ENCODE measurements at places on chromosomes 3 and 15.
A peak's percentile ranks its signal among the peaks of the same experiment; 100 is the strongest.

DNA sequence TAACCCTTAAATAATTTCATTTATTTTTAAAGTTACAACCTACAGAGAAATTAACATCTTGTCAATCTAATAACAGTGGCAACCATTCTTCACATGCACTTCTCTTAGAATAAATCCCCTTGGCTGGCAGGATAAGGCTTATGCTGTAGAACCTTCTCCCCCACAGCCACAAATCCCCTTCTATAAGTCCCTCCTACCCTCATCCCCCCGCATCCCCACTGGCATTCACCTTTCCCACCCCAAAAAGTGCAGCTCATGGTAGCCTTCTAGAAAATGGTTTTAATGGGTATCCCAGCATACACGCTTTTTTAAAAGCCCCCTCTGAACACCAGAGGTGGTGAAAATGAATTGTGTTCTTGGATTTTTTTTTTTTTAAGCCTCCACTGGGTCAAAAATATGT lies 49.2 kb downstream of the CAPN7 start:
- DNase-seq = no peak

GRCh38 chr3:150972366-150973071 lies at the start of gene CLRN1:
TSS of gene CLRN1 (minus strand) at chr3:150972727. CDS start at chr3:150972708, 19 bp downstream.
- DNase-seq = no peak

- no peak for DNase-seq
These were observed 53.8 kb upstream of the CORO2B start for GRCh38 chr15:68524753-68525584.

DNA sequence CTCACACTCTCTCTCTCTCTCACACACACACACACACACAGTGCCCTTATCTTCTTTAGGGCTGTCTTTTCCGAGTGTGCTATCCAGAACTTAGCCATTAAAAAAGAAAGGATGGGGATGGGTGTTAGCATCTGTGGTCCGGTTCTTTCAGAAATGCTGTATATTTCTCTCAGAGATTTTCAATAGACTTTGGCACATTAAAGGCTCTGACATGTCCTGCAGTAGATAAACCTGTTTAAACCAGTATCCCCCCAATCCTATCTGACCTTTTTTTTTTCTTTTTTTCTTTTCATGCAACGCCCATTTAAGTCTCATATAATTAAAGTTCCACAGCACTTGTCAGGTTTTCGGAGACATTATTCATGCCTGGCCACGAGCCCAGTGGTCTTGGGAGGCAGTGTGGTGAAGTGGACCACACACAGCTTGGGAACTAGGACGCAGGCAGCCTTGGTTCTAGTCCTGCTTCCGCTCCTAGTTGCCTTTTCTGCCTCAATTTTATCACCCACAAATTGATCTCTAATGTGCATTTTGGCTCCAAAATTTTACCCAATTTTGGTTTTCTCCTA lies 13.3 kb downstream of the CAV3 start:
- no peak for DNase-seq

DNA sequence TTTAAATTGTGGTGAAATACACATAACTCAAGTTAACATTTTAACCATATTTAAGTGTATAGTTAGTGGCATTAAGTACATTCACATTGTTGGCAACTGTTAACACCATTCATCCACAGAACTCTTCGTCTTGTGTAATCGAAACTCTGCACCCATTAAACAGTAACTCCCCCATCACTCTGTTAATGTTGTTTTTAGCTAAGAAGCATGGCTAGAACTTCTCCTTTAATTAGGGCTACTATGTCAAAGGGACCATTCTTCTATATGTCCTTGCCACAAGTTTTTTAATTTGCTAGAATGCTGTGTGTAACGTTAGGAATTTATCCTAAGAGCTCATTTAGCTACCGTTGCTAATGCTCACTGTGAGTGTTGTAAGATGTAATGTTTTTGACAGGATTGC lies 60.6 kb downstream of the MAP2K5 start:
- no peak for DNase-seq

DNA sequence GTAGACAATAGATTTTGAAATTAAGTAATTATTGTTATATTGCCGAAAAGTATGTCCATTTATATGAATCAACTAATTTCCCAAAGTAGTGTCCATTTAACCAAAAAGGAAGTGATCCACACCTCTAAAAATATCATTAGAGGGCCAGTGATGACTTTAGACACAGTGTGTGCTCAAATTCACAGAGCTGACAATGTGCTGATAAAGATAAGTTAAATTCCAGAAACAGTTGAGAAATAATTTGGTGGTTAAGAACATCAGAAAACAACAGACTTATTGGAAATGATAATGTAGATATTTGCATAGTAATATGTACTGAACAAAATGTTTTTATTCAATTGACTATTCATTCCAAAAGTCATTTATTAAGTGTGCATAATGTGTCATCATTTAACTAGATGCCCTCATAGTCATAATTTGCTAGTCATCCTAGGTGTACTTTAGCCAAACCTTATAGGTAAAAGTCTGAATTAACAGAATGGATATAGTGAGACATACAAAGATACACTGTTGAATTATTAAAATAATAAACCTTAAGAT lies 230.2 kb upstream of the ADAMTS9 start:
- DNase-seq = no peak

GRCh38 chr15:69554279-69554961 lies 101.8 kb downstream of the RPLP1 start:
- DNase-seq = no peak

- peak; percentile 36 for DNase-seq
These were observed 50.1 kb downstream of the SUMF1 start for GRCh38 chr3:4416961-4417360.

DNA sequence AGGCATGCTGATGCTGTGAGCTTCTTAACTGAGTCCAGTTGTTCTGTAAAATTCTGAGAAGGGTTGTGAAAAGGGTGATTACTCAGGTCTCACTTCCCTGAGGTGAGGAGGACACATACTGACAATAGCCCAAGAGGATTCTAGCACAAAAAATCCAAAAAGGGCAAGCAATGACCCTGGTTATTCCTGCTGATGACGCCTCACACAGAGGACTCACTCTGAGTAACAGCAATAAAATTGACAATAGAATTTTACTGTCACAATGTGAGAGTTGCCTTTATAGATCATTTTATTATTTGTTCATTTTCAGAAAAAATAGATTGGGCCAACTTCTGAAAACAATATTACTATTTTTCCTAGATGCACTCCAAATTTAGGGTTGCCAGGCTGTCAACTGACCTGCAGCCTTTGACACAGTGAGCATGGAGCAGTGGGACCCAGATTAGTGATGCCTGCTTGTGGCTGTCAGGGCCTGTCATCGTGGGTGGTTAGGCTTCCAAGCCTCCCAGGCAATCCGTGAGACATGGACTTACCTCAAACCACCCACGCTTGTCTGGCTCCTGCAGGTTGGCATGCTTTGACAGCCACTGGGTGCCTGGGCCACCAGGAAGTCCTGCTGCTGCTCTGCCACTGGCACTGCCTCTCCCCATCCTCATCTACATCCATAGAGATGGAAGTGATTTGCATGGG lies 396.0 kb upstream of the THBS1 start:
- no peak for DNase-seq

Data from stimulated activated CD4-positive, alpha-beta T cell treated with anti-CD3 and anti-CD28 coated beads, Interleukin-2, amount 100 ng/mL, for 24 hours (primary cell).